Left ventricle myocardium superior (tissue), 1 donor: ENCODE measurements at places on chromosomes 16 and 17. TPM values are rescaled to one million over a fixed set of nuclear protein-coding genes. Genes with fewer than 3 reads are reported as not detected.

The LPO gene
- not detected for total RNA-seq

The CACNG4 gene
- not detected for total RNA-seq

GRCh38 chr17:40075201-40075941 is 12.6 kb downstream of the THRA start:
- peak; percentile 90 for DNase-seq

GRCh38 chr17:56756536-56756935 is 77.2 kb downstream of the C17orf67 start:
- no peak for DNase-seq
